ENCODE measurements at places on chromosomes 4 and X.

DNA sequence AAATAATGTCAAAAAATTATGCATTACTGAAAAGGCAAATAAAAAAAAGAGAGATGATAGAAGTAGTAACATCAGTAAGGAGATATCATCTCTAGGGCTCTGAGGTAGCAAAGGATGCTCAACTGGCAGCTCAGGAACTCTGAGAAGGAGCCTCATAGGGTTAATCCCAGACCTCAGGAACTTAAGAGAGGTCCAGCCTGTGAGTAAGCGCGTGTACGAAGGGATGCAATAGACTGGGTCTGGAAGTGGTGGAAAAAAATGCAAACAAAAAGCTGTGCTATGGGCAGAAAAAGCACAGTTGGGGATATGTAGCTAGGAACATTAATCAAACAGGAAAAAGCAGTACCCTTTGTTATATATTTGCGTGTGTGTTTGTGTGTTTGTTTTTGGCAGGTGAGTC lies 282.0 kb downstream of the GALNTL6 start:
- DNase-seq, result no peak

DNA sequence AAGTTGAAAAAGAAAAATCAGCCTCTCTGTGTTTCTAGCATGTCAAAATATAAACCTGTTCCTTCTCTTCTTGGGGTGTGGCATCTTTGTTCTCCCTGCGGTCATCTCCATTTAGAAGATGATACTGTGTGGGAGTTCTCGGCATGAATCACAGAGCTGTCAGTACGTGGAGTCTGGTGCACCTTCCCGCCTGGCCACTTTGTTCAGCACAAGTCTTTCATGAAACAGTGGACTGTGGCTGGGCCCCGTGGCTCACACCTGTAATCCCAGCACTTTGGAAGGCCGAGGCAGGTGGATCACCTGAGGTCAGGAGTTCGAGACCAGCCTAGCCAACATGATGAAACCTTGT lies 166.5 kb downstream of the MAML3 start:
- no peak for DNase-seq

- DNase-seq, result no peak
Observed at GRCh38 chr4:11791797-11792196, 363.1 kb upstream of the HS3ST1 start.

DNA sequence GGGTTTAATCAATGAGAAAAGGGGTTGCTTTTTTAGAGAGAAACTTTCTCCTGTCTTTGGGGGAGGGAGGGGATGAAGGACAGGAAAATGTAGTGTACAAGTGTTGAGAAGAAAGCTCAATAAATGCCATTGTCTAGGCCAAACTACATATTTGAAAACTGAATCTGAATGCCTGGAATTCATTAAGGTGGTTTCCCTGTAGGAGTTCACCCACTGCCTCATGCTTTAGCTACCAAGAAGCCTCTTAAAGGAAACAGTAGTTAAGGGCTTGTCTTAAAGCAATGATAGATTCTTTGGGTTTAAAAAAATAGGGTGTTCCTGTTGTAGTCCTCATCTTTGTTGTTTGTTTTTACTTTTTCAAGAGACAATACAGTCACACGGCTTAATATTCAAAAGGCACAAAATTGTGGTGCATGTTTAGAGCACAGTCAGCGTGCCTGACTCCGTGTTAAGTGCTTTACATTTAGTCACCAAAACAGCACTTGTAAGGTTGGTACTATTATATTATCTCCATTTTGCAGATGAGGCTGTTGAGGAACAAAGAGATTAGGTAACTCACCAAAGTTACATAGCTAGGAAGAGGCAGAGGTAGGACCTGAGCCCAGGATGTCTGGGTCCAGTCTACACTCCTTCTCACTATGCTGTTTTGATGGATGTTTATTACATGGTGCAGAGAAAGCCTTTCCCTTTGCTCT lies 46.0 kb downstream of the FNIP2 start:
- DNase-seq, result no peak

- DNase-seq, result no peak
Observed at GRCh38 chr4:1518997-1519700, 112.9 kb upstream of the NKX1-1 start.

DNA sequence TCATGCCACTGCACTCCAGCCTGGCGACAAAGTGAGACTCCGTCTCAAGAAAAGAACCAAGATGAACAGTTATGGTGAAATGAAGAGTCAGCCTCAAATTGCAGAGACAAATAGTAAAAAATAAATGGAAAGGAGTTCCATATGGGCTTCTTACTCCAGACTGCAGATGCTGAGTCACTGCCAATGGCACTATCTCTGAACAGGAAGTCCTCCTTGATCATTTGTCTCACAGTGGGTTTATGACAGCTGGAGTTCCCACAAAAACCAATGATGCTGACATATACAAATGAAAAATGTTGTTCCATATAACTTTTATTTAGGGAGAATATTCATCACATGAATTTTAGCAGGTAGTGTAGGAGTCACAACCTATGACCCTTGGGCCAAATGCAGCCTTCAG lies 631.6 kb downstream of the PCDH18 start:
- DNase-seq, result no peak

DNA sequence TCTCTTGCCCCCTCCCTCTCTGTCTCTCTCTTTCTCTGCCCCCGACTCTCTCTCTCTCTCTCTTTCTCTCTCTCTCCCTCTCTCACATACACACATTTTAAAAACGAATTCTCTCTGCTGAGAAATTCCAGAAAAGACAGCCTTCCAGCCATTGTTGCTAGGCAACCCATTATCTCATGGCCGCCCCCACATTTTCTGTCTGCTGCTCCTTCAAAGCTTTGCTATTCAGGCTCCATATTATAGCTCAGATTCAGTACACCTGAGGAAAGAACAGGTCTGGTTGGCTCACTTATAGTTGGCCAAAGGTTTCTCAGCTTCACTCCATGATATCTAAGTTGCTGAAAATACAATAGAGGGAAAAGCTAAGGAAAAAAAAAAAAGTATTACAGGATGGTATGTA lies 174.4 kb upstream of the RADX start:
- no peak for DNase-seq

DNA sequence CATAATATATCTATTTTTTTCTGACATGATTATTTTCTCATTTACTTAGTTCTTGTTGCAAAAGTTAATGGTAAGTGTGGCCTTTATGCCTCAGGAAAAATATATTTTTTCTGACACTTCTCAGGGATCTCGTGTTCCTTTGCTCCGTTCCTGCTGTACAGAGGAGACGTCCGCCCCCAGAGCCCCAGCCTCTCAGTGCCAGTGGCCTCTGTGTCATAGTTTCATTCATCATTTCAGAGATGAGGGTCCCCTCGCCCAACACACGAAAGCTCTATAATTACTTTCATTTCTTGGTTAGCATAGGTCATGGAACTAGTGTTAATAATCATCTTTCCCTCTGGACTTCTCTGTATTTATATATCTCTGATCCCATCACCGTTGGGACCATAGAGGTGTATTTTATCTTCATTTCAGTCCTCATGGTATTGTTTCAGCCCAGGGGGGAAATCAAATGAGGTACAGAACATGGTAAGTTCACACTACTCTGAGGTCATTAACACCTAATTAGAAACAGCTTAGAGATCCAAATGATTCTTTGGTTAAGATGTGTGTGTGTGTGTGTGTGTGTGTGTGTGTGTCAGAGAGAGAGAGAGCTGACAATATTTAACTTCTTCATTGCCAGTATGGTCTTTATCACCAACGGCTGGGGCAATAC lies 631.1 kb upstream of the TENM3 start:
- no peak for DNase-seq

- no peak for DNase-seq
Observed at GRCh38 chr4:19888587-19888986, 363.1 kb upstream of the SLIT2 start.

DNA sequence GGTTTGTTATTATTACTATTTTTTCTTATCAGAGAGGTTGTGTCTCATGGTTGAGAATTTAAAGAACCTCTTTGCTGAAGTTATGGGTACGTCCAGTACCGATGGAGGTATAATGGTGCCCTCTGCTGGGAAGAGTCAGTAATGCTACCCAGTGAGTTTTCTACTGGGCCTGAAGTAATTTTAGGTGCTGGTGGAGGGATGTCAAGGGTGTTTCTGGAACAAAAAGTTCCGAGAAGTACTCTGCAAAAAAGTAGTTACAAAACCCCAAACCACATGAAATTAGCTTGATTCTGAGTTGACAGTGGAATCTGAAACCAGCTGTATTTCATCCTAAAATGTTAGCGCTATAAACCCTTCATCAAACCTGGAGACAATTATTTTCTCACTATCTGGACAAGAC lies 102.5 kb upstream of the MID1 start:
- DNase-seq, result peak; percentile 5

DNA sequence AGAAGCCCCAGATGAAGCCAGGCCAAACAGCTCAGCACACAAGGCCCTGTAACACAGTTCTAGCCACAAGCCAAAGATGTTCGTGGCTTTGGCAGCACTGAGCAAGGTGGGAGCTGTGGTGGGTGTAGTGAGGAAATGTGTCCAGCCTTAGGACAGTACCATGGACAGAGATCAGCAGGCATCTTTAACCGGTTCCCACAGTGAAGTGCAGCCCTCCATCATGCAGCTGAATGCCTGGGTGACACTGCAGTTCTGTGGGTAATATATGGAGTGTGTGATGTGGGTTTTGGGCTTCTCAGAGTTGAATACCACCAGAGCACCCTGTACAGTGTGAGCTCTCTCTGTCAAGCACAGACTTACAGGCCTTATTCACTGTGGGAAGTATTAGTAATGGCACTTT lies 6.0 kb upstream of the NEXMIF start:
- DNase-seq, result no peak

DNA sequence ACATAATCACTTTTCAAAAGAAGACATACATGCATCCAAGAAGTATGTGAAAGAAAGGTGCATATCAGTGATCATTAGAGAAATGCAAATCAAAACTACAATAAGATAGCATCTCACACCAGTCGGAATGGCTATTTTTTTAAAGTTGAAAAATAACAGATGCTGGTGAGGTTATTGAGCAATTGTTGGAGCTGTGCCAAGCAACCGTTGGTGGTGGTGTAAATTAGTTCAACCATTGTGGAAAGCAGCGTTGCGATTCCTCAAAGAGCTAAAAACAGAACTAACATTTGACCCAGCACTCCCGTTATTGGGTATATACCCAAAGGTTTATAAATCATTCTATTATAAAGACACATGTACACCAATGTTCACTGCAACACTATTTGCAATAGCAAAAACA lies 14.2 kb downstream of the COX7B2 start:
- no peak for DNase-seq

DNA sequence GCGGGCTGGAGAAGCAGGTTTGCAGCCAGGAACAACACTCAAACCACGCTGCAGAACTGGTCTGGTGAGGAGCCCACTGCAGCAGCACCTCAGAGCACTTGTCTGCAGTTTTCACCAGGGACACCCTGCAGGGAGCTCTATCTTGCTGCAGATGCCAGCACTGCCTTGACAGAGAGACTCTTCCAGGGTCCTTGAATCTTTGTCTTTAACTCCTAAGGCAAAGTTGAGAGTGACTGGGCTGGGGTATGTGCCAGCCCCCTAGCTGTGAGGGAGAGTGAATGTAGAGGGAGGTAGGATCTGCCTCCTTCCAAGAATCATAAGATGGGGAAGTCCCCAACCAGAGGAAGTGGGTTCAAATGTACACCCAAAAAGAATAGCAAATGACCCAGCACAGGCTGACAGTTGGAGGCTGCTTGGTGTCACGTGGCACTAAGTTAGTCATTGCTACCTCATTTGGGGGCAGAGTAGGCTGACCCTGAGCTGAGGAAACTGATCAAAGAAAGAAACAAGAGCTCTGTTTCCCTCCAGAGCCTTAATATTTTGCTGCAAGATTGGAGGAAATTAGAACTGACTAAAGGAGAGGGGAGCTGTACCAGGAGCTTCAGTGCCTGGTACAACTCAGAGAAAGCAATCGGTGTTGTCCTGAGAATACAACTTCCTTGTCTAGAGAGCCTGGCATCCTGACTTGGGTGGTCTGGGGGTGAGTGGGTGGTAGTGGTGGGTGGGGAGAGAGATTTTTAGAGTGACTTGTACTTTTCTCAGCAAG lies 28.2 kb upstream of the HUWE1 start:
- DNase-seq, result no peak

All from stimulated activated CD4-positive, alpha-beta T cell treated with anti-CD3 and anti-CD28 coated beads, Interleukin-1b, Interleukin-23, amount 100 ng/mL, for 1 hour (primary cell).